Large intestine (tissue), 12 donors: ENCODE measurements at places on chromosomes 3 and 15.

DNA sequence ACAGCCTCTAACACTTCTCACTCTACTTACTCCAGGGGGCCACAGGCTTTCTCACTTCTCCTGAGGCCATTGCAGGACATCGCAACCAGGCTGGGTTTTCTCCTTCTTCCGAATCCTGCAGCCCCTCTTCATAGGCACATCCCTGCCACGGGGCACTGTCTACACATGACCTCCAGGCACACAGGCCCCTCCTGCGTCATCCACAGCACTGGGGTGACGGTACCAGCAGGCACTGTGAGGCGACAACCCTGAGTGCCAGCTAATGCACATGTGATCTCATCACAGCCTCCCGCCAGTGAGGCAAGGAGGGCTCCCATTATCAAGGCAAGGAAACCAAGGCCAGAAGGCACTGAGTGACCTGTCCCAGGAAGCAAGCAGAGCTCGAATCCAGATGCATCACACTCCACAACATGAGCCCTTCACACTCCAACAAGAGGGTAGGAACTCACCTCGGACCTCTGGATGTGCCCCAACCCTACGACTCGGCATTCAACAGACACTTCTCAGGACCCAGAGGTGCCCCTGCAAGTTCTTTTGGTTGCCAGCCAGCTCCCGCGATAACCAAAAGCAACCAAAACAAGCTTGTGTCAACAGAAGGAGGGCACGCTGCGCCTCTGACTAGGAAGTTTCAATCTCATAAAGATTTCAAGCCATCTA is 16.7 kb downstream of the FAM174B start:
- peak overlapping the region; percentile 23 for H3K27ac ChIP-seq
- peaks cover 20% of the 10 kb centered on the region for H3K4me1 ChIP-seq
- H3K4me3 ChIP-seq: no peak overlapping the region
- no peak for DNase-seq

- H3K4me1 ChIP-seq: no peaks in the 10 kb centered on the region
- no peaks in the 10 kb centered on the region for H3K27me3 ChIP-seq
- peaks cover 8% of the 10 kb centered on the region for H3K36me3 ChIP-seq
- no peak overlapping the region for H3K4me3 ChIP-seq
- H3K27ac ChIP-seq: no peak overlapping the region
Measured at GRCh38 chr3:126431103-126431534, 36.4 kb downstream of the CFAP100 start.

GRCh38 chr15:34651997-34652725 is 68.7 kb upstream of the GOLGA8B start:
- H3K4me1 ChIP-seq: no peaks in the 10 kb centered on the region
- DNase-seq: no peak
- no peaks in the 10 kb centered on the region for H3K36me3 ChIP-seq
- no peaks in the 10 kb centered on the region for H3K27me3 ChIP-seq
- H3K27ac ChIP-seq: no peak overlapping the region
- H3K4me3 ChIP-seq: no peak overlapping the region

DNA sequence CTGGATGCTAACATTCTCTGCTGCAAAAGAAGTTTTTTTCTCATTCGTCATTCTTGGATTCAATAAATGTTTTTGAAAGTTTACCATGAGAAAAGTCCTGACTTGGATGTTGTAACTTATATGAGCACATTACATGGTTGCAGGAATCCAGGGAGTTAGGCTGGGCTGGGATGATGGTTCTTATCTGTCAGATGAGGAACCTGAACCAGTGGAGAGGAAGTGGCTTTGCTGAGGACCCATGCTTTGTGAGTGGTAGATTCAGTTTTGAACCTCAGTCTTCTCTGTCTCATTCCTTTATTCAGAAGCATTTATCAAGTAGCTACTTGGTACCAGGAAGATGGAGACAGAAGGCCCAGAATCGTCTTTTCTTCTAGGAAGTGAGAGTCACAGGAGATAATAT is 3.7 kb upstream of the GASK1A start:
- no peaks in the 10 kb centered on the region for H3K4me1 ChIP-seq

DNA sequence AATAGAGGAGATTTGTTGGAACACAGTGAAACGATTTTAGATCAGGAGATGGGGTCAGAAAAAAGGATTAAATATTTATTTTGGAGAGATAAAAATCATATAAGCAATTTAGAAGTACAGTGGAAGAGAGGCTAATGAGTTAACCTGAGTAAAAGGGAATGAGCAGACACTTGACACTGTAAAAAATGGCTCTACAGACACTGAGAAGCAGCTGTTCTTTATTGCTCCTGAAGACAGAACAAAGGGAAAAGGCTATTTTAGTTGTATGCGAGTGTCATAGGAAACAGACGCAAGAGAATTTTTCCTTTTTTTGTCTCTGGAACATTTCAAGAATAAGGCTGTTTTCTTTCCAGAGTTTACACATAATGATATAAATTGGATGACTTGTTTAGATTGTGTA is 34.3 kb downstream of the ASTE1 start:
- H3K4me3 ChIP-seq: no peak overlapping the region
- H3K4me1 ChIP-seq: no peaks in the 10 kb centered on the region
- no peak for DNase-seq
- peaks cover 20% of the 10 kb centered on the region for H3K36me3 ChIP-seq
- no peak overlapping the region for H3K27ac ChIP-seq

DNA sequence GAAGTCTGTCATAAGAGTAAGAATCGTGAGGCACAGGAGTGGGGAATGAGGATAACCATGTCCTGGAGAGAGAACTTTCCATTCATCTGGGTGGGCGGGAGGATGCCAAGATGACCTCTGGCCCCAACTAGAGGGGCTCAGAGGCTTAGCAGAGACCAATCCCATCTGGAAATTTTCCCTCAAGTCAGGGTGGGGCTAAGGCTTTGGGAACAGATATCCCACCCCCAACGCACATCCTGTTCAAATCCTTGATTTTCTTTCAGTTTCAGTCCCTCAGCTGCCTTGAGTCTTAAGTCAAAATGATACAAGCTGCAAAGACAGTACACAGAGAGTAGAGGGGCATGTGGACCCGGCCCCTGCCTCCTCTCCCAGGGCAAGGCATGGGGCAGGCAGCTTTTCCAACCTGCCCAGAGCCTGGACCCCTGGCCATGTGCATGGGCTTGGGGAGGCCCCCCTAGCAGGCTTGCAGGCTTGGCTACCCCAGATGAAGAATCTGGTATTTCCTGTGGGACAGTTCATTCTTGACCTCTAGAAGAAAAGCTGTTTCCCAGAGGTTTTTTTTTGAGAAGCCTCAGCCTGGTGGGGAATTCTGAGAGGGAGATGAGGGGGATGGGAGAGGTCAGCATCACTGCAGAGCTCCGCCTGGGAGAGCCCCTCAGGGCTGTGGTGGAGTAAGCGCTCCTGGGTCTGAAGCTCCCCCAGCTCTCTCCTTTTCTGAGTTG is 109.7 kb upstream of the HACD2 start:
- peaks cover 4% of the 10 kb centered on the region for H3K36me3 ChIP-seq
- peak; percentile 56 for DNase-seq
- peaks cover 37% of the 10 kb centered on the region for H3K4me1 ChIP-seq
- H3K27me3 ChIP-seq: no peaks in the 10 kb centered on the region
- H3K27ac ChIP-seq: peak overlapping the region; percentile 37

- no peak for DNase-seq
- H3K27ac ChIP-seq: no peak overlapping the region
- no peaks in the 10 kb centered on the region for H3K36me3 ChIP-seq
- H3K4me3 ChIP-seq: no peak overlapping the region
- no peaks in the 10 kb centered on the region for H3K4me1 ChIP-seq
- H3K27me3 ChIP-seq: no peaks in the 10 kb centered on the region
Measured at GRCh38 chr3:159600291-159600690, 388.3 kb upstream of the IL12A start.

GRCh38 chr15:75200765-75201615 is 692 bp upstream of the C15orf39 start:
- DNase-seq: peak; percentile 88
- H3K27me3 ChIP-seq: no peaks in the 10 kb centered on the region
- H3K4me3 ChIP-seq: peak overlapping the region; percentile 87
- peaks cover 6% of the 10 kb centered on the region for H3K36me3 ChIP-seq

- H3K4me3 ChIP-seq: no peak overlapping the region
- no peak for DNase-seq
- H3K36me3 ChIP-seq: peaks cover 20% of the 10 kb centered on the region
- H3K27ac ChIP-seq: no peak overlapping the region
- H3K27me3 ChIP-seq: no peaks in the 10 kb centered on the region
- H3K4me1 ChIP-seq: no peaks in the 10 kb centered on the region
Measured at GRCh38 chr3:130979117-130979516, 47.5 kb downstream of the ASTE1 start.

- no peak for DNase-seq
- peaks cover 6% of the 10 kb centered on the region for H3K27me3 ChIP-seq
- H3K27ac ChIP-seq: no peak overlapping the region
- H3K36me3 ChIP-seq: no peaks in the 10 kb centered on the region
Measured at GRCh38 chr3:72261566-72262564, 476.9 kb upstream of the PROK2 start.

GRCh38 chr3:179276001-179276400 is 25.1 kb upstream of the KCNMB3 start:
- H3K27ac ChIP-seq: no peak overlapping the region
- H3K27me3 ChIP-seq: no peaks in the 10 kb centered on the region
- no peaks in the 10 kb centered on the region for H3K4me1 ChIP-seq
- no peak overlapping the region for H3K4me3 ChIP-seq

- H3K36me3 ChIP-seq: no peaks in the 10 kb centered on the region
- H3K4me3 ChIP-seq: no peak overlapping the region
- no peaks in the 10 kb centered on the region for H3K4me1 ChIP-seq
- no peak for DNase-seq
- no peaks in the 10 kb centered on the region for H3K27me3 ChIP-seq
- H3K27ac ChIP-seq: no peak overlapping the region
Measured at GRCh38 chr3:12327021-12327420, 38.2 kb downstream of the PPARG start.

DNA sequence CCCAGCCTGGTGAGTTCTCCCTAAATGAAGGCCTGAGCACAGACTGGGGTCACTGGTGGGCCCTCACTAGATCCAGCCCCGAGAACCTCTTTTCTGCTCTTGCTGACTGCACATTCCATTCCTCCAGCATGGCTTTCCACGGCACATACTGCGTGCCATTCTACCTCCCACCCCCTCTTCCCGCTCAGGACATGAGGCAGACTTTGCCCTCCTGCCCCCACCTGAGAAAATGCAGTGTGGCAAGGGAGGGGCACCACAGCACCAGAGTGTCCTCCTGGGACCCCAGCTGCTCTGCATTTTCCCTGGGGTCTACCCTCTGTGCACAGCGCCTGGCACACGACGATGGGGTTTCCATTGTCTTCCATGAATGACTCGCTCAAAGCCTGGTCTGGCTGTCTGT is 6.1 kb upstream of the SLCO2A1 start:
- no peaks in the 10 kb centered on the region for H3K27me3 ChIP-seq
- no peaks in the 10 kb centered on the region for H3K36me3 ChIP-seq
- no peak overlapping the region for H3K4me3 ChIP-seq
- no peak overlapping the region for H3K27ac ChIP-seq

- DNase-seq: no peak
- no peaks in the 10 kb centered on the region for H3K4me1 ChIP-seq
- H3K27ac ChIP-seq: no peak overlapping the region
- H3K27me3 ChIP-seq: peaks cover 27% of the 10 kb centered on the region
Measured at GRCh38 chr15:51401872-51402517, 60.5 kb downstream of the GLDN start.

DNA sequence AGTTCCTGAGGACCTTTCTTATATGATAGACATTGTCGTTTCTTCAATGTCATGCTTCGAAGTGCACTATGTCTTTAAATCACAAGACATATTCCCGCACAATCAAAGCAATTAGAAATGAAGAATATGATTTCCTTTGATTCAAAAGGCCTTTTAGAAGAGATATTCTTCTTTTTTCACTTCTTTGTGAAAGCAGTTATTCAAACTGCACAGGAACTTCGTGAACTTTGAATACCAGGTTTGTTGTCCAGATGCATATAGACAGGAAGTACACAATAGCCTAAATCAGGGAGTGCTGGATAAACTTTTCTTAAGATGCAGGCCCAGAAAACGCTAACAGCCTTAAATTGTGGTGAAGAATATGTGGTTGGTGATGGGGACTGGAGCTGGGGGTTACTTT is 591.1 kb upstream of the NAALADL2 start:
- no peak overlapping the region for H3K27ac ChIP-seq
- H3K27me3 ChIP-seq: no peaks in the 10 kb centered on the region
- no peak for DNase-seq

GRCh38 chr3:113275929-113276750 is 64.8 kb downstream of the BOC start:
- no peak for DNase-seq
- H3K36me3 ChIP-seq: peaks cover 33% of the 10 kb centered on the region
- H3K4me1 ChIP-seq: no peaks in the 10 kb centered on the region
- H3K27me3 ChIP-seq: peaks cover 2% of the 10 kb centered on the region
- H3K4me3 ChIP-seq: no peak overlapping the region

DNA sequence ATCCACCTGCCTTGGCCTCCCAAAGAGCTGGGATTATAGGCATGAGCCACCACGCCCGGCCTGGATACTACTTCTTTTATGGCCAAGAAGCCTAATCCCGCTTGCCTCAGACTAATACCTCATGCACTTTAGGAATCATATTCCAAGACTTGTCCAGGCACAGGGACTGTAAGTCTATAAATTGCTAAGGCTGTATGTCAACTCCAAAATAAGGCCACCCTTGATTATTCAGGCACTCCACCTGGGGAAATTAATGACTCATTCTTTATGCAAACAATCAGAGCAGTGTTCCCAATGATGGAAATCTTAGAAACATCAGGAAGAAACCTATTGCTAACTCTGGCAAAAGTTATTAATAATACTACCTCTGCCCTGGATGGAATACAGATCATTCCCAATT is 98.4 kb downstream of the ERC2 start:
- H3K27ac ChIP-seq: no peak overlapping the region
- DNase-seq: no peak
- no peaks in the 10 kb centered on the region for H3K27me3 ChIP-seq

- no peaks in the 10 kb centered on the region for H3K27me3 ChIP-seq
- peaks cover 5% of the 10 kb centered on the region for H3K36me3 ChIP-seq
- H3K4me3 ChIP-seq: peak overlapping the region; percentile 93
- H3K27ac ChIP-seq: peak overlapping the region; percentile 89
Measured at GRCh38 chr15:66701422-66702034, 508 bp upstream of the SMAD6 start.

- H3K4me1 ChIP-seq: peaks cover 10% of the 10 kb centered on the region
- DNase-seq: no peak
- H3K36me3 ChIP-seq: peaks cover 8% of the 10 kb centered on the region
- H3K4me3 ChIP-seq: no peak overlapping the region
Measured at GRCh38 chr3:138497851-138498250, 63.4 kb downstream of the ESYT3 start.

DNA sequence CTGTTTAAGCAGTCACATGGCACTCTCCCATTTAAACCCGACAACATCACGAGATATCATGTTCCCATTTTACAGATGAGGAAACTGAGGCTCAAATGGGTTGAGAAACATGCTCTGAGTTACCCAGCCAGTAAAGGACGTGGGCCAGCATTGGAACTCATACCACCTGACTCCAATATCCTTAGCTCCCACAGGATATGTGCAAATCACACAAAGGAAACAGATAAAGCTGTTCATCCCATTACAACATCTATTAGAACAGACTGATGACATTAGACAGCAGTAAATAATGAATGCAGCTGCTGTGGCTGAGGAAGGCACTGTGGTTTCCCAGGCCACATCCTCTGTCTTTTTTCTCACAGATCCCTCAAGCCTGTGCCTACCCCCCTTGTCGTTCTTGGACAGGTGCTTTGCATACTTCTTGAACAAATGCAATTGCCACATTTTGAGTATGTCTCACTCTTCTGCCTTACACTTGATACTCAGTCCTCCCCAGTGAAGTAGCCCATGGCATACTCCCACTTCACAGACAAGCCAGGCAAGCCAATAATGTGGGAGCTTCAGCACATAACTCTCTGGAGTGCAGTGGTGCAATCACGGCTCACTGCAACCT is 17.7 kb downstream of the FRMD4B start:
- H3K27me3 ChIP-seq: no peaks in the 10 kb centered on the region
- no peaks in the 10 kb centered on the region for H3K4me1 ChIP-seq
- no peak overlapping the region for H3K27ac ChIP-seq
- H3K4me3 ChIP-seq: no peak overlapping the region
- DNase-seq: no peak
